ENCODE measurements at places on chromosomes 16 and 17.
A peak's percentile ranks its signal among the peaks of the same experiment; 100 is the strongest.

- no peak for ATAC-seq
Observed at GRCh38 chr16:56233795-56234566, 42.7 kb downstream of the GNAO1 start.

GRCh38 chr16:11637320-11637719, 30.9 kb upstream of the SNN start:
- no peak for ATAC-seq

GRCh38 chr16:60655514-60656153, 1380.6 kb downstream of the CDH8 start:
- ATAC-seq, result no peak

DNA sequence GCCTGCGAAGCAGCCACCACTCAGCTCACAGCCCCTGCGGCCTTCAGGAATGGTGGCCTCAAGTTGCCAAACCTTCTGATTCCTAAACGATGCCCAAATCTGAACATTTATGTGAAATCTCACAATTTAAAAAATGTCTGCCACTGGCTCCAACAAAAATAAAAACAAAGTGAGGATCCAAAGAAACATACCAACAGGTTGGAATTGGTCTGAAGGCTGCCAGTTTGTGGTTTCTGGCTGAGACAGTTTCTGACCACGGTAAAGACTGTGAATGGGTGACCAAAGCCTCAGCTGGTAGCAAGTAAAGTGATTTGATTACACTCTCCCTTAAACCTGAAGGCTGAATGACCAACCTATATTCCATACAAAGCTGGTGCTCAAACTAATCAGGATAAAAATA, 24.9 kb downstream of the LITAFD start:
- ATAC-seq, result no peak

DNA sequence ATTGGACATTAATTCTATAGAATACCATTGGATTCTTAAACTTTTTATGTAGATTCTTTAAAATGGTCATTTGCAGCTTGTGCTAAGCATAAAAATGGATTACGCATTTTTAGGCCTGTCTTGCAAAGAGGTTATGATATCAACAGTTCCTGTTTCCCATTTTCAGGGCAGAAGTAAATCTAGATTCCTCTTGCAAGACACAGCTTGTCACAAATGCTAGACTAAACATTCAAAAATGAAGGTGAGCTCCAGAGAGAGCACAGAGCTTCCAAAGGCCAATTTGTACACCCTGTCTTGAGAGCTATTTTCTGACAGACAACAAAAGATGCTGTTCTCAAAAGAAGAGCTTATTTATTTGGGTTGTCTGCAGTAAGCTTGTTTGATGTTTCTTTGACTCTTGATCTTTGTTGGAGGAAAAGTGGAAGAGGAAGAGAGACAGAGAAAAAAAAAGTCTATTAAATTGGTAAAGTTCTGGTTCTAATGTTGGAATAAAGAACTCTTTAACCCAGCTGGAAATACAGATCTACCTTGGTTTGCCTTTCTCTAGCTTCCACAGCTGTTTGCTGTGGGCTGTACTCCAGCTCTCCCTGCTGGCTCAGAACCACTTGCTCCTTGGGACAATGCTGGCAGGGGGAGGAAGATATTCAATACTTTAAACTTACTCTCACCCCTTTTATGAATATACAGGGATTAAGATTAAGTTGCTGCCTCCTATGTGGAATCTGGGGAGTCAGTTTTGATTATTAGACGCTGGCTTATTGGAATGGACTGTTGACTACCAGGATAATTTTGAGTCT, 651.8 kb downstream of the CDH11 start:
- ATAC-seq, result no peak

DNA sequence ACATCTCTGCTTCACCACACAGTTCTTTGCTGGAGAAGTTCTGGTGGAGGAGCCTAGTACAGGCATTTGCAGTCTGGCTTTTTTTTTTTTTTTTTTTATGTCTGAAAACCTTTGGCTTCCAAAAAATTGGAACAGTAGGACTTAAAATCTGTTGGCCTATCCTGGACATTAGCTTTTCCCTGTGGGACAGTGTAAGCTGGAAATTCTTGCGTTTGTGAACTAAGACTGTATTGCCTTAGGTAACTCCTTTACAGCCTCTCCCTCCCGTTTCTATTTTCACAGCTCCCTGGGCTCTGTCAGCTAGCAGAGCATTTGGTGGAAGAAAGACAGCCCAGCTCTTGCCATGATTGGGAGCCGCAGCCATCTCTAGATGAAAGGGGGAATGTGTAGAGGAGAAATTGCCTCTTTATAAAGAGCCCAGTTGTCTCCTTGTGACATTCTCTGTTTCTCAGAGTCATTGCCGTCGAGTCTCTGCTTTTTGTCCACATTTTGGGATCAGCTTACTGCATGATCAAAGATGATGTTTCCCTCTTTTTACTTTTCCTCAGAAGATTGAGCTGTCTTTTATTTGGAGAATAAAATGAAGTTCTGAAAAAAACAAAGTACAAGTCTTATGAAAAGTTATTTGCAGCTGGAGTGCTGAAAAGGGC, 227.5 kb downstream of the SPECC1 start:
- no peak for ATAC-seq

DNA sequence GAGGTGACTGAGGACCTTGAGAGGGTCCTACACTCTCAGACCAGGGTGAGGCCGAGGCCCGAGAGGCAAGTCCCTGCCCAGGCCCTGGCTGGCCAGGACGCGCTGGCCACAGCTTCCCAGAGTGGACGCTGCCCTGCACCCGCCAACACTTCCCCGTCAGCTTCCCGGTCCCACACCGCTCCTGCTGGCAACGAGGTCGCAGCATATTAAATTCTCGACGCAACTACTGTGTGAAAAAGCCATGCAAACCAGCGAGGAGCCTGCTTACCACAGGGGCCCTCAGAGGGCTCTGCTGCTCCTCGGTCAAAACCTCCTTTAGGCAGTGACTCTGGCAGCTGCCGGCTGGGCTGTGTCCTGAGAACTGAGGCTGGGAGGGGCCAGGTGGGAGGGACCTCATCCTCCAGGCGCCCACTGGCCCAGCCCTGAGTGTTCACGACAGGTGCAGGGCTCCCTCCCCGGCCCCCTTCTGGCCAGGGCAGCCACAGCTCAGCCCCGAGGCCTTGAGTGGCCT, 2.1 kb upstream of the TEX19 start:
- no peak for ATAC-seq

- no peak for ATAC-seq
Observed at GRCh38 chr17:64216338-64217248, 46.5 kb downstream of the TEX2 start.

GRCh38 chr16:81551151-81551808, 106.7 kb downstream of the CMIP start:
- peak; percentile 93 for ATAC-seq

DNA sequence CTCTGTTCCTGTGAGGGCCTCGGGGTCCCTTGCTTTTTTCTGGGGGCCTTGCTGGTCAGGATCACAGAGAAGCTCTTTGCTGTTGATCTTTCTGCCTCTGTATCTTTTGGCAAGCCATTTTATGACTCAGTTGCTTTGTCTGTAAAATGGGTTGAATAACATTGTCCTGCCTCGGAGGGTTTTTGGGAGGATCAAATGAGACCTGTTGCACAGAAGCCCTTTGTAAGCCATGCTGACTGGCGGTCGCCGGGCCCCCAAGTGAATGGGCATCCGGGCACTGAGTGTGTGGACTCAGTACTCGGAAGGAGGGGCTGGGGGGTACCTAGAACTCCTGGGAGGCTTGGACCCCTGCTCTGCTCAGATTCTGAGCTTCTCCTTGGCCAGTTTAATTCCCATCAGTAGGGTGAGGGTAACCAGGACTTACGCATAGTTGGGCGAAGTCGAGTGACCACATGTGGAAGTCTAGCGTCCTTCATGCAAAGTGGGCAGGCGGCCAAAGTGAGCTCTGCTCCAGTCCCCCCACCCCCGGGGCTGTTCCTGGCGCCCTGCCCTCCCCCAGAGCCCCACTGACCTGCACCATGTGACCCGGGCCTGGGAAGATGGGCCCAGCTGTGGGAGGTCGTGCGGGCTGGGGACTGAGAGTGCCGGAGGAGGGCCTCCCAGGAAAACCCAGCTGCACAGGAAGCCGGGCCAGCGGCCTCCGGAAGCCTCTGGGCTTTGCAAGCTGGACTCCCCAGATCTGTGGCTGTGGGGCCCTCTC, 284.0 kb downstream of the SEC14L1 start:
- no peak for ATAC-seq

- peak; percentile 99 for ATAC-seq
Observed at GRCh38 chr16:84819644-84820304, at the start of gene CRISPLD2. TSS of gene CRISPLD2 (plus strand) at chr16:84819985. CDS start at chr16:84838496, 18,511 bp downstream.

GRCh38 chr17:17420561-17421269, 56.1 kb upstream of the MED9 start:
- ATAC-seq, result no peak

DNA sequence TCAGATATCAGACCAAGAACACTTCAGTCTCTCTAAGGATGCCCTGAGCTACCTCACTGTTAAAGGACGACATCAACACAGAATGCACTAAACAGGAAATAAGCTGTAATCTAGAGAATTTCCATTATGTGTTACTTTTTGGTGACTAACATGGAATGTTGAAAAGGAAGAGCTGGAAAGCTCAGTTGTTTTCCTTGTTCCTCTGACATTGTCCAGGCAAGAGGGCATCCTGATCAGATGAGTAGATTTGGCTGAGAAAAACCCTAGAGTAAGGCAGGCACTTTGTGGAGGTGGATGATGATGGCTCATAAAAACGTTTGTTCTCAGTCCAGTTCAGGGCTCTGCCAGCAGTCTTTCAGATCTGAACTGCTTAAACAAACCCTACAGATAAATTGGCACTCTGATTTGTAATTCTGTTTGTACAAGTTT, 34.0 kb downstream of the DGKE start:
- no peak for ATAC-seq

DNA sequence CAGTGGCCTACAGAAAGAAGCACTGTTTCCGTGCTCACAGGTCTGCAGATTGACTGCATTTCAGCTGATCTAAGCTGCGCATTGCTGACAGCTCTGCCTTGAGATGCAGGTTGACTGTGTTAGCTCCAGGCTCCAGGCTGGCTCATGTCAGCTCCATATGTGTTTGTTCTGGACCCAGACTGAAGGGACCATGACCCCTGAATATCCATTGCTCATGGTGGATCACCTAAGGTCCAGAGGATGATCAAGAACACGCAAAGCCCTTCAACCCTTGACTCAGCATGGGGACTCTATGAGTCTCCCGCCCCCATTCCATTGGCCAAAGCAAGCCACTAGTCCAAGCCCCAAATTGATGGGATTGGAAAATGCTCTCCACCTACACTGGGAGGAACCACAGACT, 239.3 kb upstream of the C16orf82 start:
- no peak for ATAC-seq

DNA sequence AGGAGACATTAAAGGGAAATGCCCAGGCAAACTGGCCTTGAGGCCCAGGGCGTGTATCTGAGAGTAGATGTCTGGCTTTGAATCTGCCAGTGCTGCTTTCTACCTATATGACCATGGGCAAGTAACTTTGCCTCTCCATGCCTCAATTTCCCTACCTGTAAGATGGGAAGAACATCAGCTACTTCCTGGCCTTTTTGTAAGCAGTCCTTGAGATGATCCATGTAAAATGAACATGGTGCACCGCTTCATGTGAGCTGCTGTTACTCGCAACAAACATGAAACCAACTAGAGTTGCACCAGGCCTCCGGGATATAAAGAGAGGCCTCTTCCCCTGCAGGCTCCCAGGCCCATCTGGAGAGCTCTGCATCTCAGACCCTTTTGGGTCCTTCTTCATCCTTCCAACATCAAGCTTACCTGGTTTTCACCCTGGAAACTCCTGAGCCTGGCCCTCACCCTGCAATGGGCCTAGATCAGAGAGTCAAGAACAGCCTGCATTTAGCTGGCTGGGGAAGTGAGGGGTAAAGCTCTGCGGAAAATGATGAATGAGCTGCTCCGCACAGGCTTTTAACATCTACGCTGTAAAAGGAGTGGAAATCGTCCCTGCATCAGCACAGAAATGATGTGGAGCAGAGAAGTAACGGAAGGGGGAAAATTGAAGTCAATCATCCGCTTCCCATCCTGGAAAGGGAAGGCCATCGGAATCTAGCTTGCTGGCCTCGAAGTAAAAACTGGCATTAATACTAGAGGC, 2.3 kb upstream of the MYH11 start:
- ATAC-seq, result no peak

GRCh38 chr16:88830258-88830657, 18.5 kb upstream of the APRT start:
- no peak for ATAC-seq

- ATAC-seq, result no peak
Observed at GRCh38 chr16:4947722-4948503, 10.2 kb upstream of the SEC14L5 start.

GRCh38 chr16:12231666-12232065, 255.1 kb downstream of the SNX29 start:
- no peak for ATAC-seq

DNA sequence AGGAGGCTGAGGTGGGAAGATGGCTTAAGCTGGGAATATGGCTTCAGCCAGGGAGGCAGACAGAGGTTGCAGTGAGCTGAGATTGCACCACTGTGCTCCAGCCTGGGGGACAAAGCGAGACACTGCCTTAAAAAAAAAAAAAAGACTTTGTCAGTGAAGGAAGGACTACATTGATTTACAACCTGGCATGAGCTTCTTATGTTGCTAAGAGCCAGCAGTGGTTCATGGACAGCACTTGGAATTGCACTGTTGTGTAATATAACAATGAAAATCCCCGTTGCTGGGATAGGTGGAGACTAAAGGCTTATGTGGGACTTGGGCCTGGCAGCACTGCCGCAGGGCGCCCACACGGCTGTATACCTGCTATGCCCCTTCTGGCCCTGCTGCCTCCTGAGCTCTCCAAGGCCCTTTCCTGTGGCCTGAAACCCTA, 14.1 kb upstream of the SLC16A5 start:
- no peak for ATAC-seq

DNA sequence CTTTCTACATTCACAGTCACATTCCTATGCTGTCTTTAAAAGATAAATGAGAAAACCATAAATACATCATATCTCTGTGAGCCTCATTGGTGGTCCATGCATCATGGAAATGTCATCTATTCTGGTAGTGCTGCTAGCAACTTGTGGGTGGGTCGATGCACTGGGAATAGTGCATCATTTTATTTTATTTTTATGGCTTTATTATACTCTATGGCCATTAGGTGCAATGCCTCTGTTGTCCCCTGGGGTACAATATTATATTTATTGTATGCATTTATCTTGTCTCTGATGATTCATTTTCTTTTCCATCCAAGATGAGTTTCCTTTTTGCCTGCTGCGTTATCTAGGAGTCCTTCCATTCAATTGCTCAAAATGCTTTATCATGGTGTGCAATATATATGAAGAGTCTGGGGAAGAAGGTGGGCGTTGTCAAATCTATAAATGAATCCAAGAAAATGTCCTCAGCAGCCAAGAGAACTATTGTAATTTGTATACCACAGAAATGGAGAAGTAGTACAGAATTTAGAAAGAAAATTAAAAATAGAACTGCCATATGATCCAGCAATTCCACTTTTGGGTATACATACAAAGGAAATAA, 324.0 kb downstream of the KCNJ2 start:
- no peak for ATAC-seq
